Jurkat, Clone E6-1 (cell line): ENCODE measurements at places on chromosomes 5 and 9.

DNA sequence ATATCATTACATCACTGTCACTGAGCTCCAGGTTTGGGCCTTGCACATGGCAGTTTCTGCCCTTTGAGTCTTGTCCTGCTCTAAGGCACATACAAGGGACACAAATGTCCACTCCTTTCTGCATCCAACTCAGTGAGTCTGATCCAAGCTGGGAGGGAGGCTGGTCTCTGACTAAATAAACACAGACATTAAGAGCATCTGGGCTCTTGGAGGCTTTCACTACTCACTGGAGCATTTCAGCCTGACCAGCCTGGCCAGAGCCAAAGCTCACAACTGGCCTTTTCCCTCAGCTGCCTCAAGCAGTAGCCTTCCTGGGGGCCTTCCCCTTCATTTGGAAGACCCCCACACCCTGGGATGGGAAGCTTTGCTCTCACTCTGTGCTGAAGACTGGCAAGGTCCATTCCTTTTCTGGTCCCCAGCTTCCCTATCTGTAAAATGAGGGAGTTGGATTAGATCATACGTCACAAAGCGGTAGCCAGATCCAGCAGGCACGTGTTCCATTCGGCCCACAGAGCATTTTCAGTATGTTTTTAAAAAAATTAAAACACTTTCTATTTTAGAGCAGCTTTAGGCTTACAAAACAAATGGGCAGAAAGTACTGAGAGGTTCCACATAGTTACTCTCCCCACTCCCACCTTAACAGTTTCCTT lies 58.6 kb upstream of the XPA start:
- no peak for DNase-seq

GRCh38 chr5:106661866-106662265 lies 1008.9 kb downstream of the EFNA5 start:
- DNase-seq, result no peak

DNA sequence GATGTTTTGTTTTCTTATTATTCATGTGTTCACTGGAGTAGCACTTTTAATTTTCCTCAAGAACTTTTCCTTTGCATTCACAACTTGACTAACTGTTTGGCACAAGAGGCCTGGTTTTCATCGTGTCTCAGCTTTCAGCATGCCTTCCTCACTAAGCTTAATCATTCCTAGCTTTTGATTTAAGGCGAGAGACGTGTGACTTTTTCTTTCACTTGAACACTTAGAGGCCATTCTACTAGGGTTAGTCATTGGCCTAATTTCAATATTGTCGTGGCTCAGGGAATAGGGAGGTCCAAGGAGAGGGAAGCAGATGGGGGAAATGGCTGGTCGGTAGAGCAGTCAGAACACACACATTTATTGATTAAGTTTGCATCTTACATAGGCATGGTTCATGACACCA lies 94.0 kb downstream of the ZNF462 start:
- DNase-seq, result no peak

DNA sequence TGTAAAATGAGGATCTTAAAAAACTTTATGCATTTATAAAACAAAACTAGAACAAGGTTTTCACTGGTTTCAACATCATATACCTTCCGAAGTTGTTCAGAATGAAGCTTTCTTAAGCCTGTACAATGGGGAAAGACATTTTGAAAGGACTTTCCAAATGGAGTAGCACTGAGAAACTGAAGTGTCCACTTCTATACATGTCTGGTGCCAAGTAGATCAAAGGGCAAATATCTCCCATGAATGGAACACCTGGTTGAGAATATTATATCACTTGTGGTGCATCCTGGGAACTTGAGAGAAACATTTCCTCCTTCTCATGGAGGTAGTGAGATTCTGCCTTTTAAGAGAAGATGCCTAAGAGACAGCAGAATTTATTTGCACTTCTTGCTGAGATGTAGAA lies 182.1 kb upstream of the ACTBL2 start:
- no peak for DNase-seq

- DNase-seq, result no peak
These were observed 6.3 kb downstream of the AP3B1 start for GRCh38 chr5:78288246-78288645.

GRCh38 chr5:25646421-25647341 lies 1001.9 kb upstream of the CDH10 start:
- DNase-seq, result no peak

DNA sequence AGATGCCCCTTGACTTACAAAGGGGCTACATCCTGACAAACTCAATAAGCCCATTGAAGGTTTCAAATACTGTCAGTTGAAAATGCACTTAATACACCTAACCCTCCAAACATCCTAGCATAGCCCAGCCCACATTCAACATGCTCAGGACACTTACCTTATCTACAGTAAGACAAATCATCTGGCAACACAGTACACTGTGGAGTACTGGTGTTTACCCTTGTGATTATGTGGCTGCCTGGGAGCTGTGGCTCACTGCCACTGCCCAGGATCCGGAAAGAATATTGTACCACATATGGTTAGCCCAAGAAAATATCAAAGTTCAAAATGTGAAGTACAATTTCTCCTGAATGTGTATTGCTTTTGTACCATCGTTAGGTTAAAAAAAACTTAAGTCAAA lies 562.2 kb downstream of the HTR1A start:
- DNase-seq, result no peak

DNA sequence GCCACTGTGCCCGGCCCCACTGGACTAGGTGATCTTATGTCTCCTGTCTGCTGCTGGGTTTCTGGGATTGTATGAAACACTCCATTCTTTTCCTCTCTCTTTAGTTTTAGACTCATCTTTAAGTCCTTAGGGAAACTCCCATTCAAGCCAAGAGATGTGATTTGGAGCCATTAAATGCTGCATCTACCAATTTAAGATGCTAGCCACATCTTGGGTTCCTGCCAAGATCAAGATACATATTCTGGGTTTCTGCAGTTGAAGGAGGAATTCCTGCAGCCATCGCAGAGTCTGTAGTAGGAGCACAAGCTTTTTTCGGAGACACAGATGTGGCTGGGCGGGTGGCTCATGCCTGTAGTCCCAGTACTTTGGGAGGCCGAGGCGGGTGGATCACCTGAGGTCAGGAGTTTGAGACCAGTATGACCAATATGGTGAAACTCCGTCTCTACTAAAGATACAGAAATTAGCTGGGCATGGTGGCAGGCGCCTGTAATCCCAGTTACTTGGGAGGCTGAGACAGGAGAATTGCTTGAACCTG lies 23.2 kb downstream of the STXBP1 start:
- no peak for DNase-seq

DNA sequence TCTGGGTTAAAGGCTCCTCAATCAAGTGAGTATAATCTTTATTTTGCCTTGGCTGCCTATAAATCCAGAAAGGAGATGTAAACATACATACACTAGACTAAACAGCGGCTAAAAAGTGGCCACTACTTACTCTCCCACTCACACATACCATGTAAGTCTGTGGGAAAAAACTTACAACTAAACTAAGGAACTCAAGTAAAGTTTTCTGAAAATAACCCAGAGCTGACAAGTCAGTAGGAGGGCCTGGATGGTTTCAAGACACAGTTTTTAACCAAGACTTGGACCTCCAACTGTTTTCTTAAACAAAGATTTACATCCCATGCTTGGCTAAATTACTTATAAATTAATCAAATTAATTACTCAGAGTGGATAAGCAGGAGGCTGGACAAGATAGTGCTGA lies 64.5 kb downstream of the CEP120 start:
- DNase-seq, result no peak

- no peak for DNase-seq
These were observed 11.3 kb upstream of the ZFP62 start for GRCh38 chr5:180872419-180872818.

- no peak for DNase-seq
These were observed 40.4 kb downstream of the C5 start for GRCh38 chr9:121009650-121010049.
